GM12892 (cell line): ENCODE measurements at places on chromosomes 11 and 22.

DNA sequence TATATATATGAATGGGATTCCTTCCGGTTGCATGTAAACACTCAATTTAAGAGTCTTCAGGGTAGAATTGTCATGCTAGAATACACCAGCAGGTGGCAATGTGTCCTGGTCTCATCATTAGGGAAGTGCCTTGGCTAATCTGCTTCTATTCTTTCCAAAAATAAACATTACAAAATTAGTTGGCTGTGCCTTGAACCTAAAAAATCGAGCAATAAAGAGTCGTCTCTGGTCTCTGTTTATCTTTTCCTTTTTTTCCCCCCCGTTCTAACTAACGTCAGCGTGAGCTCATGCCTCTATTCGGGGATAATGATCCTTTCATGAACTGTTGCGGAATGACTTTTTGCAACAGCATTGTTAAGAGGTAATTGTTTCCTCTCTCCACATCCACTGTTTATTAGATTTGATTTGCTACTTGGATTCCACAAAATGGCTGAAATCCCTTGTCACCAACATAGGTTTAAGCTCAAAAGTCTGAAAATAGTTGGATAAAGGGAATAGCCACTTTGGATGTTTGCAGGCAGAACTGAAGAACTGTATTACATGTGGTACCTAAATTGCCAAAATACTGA lies 1.2 kb upstream of the ARHGEF12 start:
- peak; percentile 29 for DNase-seq

- DNase-seq: no peak
Observed at GRCh38 chr22:23073526-23074229, 3.4 kb downstream of the GNAZ start.

GRCh38 chr11:75174781-75175370 lies 24.0 kb downstream of the SLCO2B1 start:
- DNase-seq: no peak

GRCh38 chr11:16086229-16086819 lies 270.0 kb downstream of the SOX6 start:
- no peak for DNase-seq

- no peak for DNase-seq
Observed at GRCh38 chr11:129910360-129910759, 15.0 kb upstream of the NFRKB start.

DNA sequence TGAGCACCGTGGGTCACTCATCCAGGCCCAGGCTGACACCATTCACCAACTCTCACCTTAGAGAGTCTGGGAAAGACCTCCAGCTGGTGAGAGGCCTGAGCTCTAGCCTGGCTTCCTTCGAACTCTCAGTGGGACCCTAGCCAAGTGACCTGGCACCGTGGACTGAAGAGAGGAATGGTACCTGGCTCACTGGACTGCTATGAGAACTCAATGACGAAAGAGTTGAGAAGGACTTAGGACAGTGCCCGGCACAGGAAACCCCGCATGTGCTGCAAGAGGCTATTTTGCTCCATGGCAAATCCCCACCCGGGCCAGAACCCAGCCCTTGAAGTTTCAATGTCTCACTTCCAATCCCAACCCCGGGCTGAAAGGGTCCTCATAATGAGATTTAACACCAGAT lies 605 bp upstream of the RAPSN start:
- no peak for DNase-seq

GRCh38 chr11:58597486-58598144 lies 18.8 kb downstream of the ZFP91 start:
- DNase-seq: no peak

GRCh38 chr11:62543680-62544444 lies 2.7 kb downstream of the AHNAK start:
- DNase-seq: no peak

DNA sequence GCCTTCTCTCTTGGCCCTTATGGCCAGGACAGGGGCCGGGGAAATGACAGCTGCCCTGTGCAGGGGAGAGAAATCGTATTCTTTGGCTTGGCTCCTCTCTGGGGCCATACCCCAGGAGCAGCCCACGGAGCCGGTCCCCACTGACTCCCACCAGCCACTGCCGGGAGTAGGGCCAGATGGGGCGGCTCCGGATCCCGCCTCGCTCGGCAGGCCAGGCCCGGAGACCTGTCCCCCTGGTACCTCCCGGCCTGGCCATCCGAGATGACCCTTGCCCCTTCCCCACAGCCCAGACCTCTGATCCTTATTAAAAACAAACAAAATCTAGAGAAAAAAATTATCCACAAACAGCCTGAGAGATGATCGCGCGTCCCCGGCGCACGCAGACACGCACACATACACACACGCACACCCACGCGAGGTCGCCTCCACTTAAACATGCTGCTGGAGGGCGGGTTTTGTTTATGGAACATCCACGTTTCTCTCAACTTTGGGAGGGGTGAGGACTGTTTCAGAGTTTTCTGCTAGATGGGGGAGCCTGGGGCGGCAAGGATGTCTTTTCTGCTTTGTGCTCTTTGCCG lies 59.1 kb downstream of the IGLL1 start:
- DNase-seq: peak; percentile 21

DNA sequence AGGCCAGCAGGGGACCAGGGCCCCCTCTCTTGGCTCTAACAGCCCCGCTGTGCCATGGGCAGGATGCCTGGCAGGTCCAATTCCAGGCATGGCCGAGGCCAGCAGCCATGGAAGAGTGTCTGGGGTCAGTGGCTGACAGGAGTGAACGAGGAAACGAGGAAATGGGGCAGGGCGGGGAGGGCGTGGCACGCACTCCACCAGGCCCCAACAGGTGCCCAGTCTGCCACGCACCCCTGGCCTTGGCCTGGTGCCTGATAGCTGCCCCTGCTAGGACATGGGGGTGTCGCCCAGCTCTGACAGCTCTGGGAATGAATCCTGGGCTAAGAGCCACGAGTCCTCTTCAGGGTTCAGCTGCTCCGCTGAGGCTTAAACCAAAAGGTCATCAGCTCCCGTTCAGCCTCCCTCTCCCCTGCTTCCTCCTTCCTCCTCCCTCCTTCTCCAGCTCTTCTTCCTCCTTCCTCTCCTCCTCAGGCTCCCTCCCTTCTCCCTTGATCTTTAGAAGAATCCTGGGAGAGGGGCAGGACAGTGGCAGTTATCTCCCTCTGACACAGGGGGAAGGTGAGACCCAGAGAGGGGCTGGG lies 11.5 kb upstream of the TBC1D22A start:
- DNase-seq: no peak

GRCh38 chr11:60469723-60470122 lies 14.1 kb downstream of the MS4A1 start:
- no peak for DNase-seq

DNA sequence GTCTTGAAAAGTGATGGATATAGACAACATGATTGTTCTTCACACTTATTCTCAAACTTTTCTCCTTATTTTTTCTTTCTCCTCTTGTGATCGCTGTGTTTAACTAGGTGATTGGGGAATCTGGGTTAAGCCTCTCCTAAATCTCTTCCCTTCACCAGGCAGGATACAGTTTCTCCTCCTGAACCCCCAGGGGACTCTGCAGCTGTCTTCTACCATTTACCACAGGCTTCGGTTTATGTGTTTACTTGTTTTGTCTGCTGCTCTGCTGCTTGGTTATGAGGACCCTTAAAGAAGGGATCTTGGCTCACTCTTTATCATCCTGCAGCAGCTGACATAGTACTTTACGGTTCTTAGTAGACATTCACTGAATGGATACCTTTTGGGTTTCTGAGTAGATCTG lies 124.2 kb downstream of the NCAM1 start:
- no peak for DNase-seq

DNA sequence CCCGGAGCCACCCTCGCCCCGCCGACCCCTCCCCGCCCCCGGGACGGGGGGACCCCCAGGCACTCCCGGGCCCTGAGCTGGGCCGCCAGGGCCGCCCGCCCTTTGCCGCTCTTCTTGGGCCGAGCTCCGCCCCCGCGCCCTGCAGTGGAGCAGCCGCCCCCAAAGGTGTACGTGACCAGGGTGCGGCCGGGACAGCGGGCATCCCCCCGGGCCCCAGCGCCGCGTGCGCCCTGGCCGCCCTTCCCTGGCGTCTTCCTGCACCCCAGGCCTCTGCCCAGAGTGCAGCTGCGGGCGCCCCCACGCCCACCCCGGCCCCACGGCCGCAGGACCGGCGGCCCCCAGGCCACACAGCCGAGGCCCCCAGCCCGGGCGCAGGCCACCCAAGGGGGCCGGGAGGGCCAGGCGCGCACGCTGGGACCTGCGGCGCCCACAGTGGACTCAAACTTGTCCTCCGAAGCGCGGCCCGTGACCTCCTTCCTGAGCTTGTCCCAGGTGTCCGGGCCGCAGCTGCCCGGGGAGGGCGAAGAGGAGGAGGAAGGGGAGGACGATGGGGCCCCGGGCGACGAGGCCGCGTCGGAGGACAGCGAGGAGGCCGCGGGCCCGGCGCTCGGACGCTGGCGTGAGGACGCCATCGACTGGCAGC lies 7.4 kb downstream of the B4GALNT4 start:
- no peak for DNase-seq

DNA sequence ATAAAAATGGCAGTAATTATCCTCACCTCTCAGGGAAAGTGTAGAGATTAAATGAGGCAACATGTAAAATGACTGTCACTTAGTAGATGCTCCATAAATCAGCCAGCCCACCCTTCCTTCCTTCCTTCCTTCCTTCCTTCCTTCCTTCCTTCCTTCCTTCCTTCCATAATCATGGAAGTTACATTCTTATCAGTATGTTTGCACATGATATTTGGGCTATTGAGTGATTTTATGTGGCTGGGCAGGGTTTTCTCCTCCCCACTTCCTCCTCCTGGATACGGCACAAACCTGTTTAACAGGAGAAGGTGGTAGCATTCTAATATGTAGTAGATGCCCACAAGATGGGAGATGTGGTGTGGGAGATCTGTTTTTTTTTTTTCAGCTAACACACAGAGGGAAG lies 11.9 kb downstream of the LYVE1 start:
- DNase-seq: no peak

- no peak for DNase-seq
Observed at GRCh38 chr22:45688600-45689080, 17.0 kb downstream of the ATXN10 start.

DNA sequence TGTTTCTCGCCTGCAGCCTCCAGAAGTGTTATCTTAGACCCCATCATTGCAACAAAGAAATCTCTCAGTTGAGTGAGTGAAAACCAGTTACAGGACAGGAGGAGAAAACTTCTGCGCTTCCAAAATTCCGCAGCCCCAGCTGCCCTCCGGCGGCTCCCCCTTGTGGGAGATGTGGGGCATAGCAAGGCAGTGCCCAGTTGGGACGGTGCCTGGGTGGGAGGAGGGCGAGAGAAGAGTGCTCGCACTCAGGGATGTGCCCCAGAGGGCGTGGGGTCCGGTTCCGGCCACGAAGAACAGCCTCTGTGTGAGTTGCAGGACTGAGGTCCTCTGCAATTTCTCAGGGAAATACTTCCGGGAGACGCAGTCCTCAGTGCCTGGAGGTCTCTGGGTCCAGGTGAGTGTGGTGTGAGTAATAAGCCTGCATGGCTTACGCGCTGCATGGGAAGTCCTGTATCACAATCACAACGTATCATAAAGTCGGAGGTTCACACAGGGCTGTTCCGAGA lies 87.0 kb upstream of the BLID start:
- peak; percentile 37 for DNase-seq

- DNase-seq: no peak
Observed at GRCh38 chr22:49574205-49574880, 253.3 kb downstream of the BRD1 start.

DNA sequence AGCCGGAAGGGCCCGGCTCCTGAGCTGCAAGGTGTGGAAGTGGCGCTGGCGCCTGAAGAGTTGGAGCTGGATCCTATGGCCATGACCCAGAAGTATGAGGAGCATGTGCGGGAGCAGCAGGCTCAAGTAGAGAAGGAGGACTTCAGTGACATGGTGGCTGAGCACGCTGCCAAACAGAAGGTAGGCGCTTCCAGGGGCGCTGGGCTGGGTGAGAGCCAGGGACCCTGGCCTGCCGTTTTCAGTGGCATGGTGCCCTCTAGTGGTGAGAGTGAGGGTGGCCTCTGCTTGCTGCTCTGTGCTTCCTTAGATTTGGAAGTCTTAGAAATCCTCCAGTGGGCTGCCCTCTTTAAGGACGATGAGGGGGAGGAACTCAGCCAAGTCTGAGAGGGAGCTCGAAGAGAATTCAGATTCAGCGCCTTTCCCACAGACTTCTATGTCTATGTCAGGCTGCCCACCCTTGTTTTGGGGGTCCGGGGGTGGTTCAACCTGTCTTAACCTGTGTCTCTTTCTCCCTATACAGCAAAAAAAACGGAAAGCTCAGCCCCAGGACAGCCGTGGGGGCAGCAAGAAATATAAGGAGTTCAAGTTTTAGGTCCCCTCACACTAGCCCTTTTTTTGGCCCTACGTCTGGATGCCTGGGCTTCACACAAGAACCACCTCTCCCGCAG lies 1.8 kb upstream of the PACS1 start:
- peak; percentile 60 for DNase-seq

GRCh38 chr11:67278135-67278938 lies 10.8 kb upstream of the ANKRD13D start:
- no peak for DNase-seq

GRCh38 chr22:31881865-31882264 lies 62.5 kb upstream of the YWHAH start:
- DNase-seq: no peak

DNA sequence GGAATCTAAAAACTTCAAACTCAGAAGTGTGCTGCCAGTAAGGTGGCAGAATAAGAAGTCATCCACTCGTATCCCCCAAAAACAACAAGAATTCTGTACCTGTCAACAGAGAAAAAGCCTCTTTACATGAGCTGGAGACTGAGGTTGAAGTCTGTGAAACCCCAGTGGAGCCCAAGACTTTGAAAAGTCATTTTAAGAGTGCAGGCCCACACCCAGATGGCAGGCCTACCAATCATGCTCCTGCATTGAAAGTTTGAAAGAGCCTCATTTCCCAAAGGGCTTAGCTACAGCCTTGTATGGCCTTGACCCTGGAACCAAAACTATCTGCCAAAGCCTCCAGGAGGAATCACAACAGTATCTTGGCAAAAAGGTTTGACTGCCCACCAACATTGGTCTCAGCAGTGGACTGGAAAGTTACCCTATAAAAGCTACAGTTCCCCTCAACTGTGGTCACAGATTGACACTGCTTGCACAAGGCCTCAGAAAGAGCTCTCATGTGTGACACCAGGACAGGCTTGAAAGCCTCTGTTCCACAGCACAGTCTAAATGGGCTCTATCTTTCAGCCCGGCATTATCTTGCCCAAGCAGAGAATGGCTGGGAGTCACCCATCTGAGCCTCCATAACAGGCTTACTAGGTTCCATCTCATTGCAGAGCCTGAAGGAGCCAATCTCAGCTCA lies 47.7 kb downstream of the SLC22A9 start:
- no peak for DNase-seq

DNA sequence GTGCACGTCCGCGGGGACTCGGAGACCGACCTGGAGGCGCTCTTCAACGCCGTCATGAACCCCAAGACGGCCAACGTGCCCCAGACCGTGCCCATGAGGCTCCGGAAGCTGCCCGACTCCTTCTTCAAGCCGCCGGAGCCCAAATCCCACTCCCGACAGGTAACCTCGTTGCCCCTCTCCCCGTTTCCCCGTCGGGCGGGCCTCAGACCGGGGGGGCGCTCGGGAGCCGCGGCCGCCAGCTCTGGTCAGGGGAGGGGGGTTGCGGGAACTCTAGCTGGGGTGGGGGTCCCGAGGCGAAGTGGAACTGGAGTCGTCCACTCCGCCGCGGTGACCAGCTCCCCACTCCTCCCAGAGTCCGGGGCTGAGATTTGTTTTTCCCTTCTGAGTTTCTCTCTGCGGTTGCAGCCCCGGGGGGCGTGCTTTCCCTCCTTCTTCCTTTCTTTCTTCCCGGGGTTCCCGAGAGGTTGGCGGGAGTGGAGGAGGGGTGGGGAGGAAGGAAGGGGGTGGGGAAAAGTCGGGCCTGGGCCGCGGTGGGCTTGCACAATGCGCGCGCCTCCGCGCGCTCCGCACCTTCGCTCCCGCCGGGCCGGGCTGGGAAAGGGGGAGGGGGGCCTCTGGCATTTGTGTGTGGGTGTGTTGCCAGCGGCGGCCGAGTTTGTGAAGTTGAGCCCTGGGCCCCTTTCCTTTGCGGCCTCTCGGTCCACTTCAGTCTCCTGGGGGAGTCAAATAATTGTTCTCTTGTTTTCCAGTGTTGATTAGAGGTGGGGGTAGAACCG lies 952 bp downstream of the YAP1 start:
- DNase-seq: peak; percentile 12
